Retina (tissue), 1 donor: ENCODE measurements at places on chromosomes 16 and 17.

- no peak for DNase-seq
Measured at GRCh38 chr16:17696616-17697015, 225.9 kb upstream of the XYLT1 start.

- DNase-seq: no peak
Measured at GRCh38 chr16:17302214-17302613, 168.5 kb downstream of the XYLT1 start.

- DNase-seq: no peak
Measured at GRCh38 chr17:59456923-59457615, 108.3 kb upstream of the DHX40 start.

GRCh38 chr17:68526548-68526947 is 14.3 kb downstream of the PRKAR1A start:
- DNase-seq: no peak

DNA sequence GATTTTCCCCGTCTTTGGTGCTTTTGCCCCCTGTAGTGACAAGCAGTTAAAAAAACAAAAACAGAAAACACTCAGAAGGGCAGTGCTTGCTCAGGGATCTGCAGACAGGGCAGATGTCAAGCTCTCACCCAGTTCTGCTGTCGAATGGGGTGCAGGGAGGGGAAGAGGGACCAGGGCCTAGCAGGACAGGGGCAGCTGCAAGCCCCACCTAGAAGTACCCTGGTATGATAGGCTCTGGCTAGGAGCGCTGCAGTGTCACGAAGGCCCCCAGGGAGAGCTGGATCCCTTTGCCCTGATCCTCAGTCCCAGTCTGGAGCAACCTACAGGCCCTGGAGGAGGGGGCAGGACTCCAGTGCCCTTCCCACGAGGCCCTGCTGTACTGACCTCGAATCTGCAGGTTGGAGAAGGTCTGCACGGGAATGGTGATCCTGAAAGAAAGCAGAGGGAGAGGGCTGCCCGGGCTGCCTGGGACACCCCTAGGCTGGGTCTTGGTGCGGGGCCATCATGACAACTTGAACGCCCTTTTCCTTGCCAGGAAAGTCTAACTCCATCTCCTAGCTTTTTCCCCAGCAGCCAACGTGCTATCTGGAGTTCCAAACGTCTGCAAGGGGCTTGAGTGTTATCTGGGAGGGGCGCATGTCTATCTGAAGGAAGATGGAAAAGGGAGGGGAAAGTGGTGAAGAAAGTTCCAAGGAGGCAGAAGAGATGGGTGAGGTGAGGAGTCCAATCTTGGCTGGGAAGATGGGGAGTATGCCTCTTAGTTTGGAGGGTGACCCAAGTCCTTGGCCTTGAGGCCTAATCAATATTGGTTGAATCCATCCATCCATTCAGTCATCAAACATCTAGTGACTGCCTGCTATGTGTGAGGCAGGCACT is 4.8 kb downstream of the GFAP start:
- DNase-seq: no peak

DNA sequence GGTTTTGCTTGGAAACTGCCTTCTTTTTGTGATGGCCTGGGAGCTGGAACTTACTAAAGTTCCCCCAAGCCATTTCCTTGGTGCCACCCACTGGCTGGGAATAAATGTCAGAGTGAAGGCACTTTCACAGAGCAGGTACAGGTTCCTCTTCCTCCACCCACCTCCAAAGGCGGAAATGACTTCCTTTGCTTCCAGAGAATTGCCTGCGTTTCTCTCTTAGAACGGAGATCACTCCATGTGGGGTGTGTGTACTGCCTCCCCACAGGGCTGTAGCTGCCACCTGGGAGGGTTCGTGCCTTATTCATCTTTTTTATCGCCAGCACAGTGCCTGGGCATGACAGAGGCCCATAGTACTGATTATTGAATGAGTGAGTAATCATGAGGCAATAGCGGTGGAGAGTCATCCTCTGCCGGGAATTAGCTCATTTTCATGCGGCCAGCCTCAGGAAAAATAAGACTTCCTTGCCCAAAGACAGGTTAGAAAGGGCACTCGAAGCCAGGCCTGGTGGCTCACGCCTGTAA is 32.2 kb upstream of the HAS3 start:
- no peak for DNase-seq

DNA sequence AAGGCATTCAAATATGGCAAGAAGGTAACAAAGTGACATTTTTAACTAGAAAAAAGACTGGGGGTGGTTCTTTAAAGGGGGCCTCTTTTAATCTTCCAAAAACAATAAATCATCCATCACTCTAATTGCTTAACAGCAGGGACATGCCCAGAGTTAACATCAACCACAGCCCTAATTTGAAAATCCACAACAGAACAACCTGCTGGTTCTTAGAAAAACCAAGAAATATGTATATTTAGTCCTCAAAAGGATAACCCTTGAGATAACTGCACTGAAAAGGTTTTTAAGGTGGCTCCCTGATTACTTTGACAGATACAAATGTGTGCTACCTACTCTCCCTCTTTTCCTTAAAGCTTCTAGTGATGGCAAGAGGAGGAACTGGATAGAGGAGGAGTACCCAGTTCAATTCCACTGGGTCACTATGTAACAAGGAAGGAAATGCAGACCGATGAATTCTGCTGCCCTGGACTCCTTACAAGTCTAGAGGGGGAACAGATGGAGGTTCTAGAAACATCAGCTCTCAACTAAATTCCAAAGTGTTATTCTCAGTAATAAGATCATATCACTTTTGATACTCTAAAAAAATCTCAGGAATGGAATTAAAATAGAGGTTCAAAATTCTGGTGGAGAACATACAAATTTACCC is 54.3 kb downstream of the N4BP1 start:
- no peak for DNase-seq

GRCh38 chr17:71553381-71553780 is 567.4 kb upstream of the SOX9 start:
- no peak for DNase-seq

DNA sequence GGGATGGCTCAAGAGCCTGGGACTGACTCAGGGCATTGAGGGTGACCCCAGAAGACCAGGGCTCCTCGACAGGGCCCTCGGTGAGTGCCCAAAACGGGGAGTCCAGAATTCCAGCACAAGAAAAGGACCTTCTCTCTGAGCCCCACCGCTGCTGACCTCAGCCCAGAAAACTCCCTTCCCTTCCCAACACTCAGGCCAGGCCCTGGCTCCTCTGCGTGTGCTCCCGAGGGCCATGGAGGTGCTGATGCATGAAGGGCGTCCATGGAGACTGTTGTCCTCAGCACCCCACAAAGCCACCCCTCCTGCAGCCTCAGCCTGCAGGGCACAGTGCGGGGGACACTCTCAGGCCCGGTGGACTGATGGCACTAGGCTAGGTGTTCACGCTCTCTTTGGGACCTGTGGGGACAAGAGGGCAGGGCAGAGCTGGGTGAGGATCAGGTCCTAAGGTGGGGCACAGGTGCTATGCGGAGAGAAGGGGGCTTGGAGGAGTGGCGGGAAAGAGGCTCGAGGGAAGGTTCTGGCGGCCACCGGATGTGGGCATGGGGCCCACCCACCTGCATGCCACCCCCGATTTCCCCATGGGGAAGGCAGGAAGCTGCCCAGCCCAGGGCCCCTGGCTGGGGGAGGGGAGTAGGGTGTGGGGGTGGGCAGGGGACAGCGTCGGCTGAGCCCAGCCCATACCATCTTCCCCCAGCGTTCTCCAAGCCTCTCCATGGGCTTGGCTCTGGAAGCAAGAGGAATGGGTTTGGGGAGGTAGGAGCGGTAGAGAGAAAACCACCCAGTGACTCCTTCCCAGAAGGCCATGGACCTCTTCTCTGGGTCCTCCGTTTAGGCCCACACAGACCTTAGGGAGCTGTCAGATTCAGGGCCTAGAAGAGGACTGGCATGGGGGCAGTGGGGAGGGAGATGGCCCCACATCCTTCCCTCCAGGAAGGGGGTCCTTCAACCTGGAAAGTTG is 4.5 kb upstream of the TSPOAP1 start:
- DNase-seq: no peak

DNA sequence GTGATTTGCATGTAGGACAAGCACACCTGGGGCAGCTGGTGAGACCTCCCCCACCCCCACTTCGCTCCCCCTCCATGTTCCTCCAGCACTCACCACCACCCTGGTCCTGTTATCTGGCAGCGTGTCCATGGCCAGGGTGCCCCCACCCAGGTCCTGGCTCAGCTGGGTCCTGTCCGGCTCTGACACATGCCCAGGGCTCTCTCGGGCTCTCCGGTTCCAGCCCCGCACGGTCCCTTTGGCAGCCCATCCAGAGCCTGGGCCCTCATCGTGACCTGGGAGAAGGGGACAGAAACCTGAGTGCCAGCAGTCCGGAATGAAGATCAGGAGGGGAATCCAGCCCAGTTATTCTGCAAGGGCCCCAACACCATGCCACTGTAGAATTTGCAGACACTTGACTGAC is 11.9 kb downstream of the PLXDC1 start:
- no peak for DNase-seq

- DNase-seq: no peak
Measured at GRCh38 chr16:67647111-67647651, 2.2 kb downstream of the CARMIL2 start.

- DNase-seq: no peak
Measured at GRCh38 chr17:78020717-78021108, 62.2 kb downstream of the TNRC6C start.

DNA sequence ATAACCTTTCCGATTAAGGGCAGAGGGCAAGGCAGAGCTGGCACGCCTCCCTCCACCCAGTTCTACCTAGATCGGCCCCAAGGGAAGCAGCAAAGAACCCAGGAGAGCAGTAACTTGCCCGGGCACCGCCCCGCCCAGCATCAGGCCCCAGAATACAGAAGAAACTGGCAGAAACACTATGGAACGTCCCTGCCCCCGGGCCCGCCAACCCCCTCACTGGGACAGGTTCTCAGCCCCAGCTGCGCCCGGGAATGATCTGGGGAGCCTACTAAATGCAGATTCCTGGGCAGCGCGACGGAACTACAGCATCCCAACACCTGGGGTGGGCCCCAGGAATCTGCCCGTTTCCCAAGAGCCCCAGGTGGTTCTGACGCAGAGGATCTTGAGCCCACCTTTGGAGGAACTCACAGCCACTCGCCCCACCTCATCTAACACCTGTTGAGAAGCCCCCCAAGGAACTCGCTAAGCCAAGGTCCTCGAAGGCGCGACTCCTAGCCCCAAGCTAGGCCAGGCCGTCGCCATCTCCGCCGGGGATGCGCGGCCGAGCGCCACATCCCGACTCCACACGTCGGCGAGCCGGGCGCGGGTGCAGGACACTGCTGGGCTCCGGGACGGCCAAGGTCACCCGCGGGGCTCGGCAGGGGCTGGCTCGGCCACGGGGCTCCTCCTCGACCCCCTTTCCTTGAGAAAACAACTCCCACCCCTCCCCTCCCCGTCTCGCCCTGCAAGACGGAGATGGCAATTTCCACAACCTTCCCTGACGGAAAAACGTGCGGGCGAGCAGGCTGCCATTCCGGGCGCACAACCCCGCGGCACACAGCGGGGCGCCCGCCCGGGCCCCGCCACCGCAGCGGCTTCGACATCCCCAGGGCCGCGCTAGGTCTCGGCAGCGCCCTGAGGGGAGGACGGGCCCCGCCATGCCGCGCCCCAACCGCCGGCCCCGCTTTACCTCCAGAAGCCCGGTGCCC is 913 bp downstream of the CDIP1 start:
- peak; percentile 77 for DNase-seq

DNA sequence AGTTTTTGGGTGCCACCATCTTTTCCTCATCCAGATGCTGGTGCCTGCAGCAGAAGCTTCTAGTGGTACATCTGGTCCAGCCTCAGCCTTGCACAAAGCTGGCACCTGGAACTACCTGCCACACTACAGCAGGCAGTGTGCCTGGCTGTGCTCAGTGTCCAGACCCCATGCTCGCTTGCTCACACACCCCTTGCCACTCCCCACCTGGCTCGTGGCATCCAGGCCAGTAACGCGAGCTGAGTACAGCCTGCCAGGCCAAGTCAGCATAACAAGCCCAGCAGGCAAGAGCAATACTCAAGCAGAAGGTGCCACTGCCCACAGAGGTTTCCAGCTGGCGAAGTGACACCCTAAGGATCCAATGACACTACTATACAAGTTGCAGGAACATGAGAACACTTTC is 29.7 kb upstream of the KIF2B start:
- DNase-seq: no peak

DNA sequence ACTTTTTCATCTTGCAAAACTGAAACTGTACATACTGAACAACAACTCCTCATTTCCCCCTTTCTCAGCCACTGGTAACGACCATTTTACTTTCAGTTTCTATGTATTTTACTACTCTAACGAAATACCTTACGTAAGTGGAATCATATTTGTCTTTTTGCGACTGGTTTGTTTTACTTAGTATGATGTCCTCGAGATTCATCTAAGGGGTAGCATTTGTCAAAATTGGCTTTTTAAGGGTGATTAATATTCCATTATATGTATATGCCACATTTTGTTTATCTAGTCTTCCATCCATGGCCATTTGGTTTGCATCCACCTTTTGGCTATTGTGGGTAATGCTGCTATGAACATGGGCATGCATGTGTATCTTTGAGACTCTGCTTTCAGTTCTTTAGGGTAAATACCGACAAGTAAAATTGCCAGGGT is 10.4 kb downstream of the KPNB1 start:
- no peak for DNase-seq

GRCh38 chr16:79767421-79768275 is 167.1 kb upstream of the MAF start:
- DNase-seq: peak; percentile 51

DNA sequence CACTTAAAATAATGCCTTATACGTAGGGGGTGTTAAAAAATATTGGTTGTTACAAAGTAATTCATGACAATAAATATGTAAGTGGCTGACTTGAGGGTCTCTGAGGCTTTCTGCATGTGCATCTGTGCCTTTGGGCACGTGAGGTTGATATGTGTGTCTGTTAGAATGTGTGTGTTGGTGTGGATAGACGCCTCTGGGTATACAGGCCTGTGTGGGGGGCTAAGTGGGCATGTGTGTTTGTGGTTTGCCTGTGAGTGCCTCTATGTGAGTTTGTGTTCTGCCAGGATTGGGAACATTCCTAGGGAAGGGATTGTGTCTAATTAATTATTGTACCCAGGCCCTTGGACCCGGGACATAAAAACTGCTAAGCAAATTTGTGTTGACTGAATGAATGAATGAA is 19.0 kb downstream of the GP2 start:
- DNase-seq: no peak

DNA sequence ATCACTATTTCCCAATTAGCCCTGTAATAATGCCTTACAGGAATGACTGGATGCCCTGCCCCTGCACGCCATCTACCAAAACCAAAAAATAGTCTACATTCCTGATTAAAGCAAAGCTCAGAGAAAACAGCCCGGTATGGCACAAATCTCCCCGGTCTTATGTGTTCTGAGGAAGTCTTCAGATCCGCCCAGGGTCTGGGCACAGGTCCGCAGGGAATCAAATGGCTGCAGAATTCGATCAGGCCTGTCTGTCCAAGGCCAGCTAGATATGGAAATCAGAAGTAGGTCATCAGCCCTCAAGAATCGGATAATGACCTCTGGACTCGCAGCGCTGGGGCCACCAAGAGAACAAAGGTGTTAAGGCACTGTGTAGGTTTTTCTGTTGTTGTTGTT is 171.0 kb downstream of the ZFHX3 start:
- DNase-seq: no peak
